ENCODE measurements at places on chromosomes 1 and 21.

DNA sequence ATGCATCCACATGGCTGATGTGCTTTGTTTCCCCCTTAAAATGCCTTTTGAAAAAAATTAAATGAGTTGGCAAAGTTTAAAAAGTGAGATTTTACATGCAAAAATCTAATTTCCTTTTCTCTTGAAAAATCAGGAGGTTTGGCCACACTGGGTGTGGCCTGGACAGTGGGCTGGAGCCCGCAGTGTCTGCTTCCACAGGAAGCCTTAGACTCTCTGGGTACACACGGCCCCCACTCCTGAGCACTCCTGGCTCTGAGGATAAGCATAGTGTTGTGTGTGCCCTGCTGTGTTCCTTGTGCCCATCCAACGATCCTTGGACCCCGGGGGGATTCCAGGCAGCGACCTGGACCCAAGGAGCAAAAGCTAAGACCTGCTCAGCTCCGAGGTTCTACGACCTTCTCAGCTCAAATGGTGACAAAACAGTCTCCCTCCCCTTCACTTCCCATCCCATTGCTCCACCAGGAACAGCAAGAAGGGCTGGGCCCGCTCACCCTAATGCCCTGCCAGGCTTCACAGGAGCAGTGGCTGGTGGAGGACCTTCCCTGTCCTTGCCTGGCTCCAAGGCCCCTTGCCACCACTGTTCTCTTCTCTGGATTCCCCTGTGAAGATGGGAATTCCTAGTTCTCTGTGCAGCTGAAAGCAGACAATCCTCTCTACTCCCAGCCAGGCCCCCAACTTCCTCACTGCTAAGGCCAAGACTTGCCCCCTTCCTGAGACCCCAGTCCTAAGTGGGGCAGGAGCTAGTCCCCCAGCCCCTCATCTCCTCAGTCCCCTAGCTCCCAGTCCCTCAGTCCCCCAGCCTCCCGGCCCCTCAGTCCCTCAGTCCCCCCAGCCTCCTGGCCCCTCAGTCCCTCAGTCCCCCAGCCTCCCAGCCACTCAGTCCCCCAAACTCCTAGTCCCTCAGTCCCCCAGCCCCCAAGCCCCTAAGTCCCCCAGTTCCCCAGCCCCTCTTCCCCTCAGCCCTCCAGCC lies 395.8 kb downstream of the PTPRU start:
- no peak for DNase-seq

- DNase-seq, result no peak
These were observed 162.2 kb downstream of the DSCAM start for GRCh38 chr21:40684726-40685125.

DNA sequence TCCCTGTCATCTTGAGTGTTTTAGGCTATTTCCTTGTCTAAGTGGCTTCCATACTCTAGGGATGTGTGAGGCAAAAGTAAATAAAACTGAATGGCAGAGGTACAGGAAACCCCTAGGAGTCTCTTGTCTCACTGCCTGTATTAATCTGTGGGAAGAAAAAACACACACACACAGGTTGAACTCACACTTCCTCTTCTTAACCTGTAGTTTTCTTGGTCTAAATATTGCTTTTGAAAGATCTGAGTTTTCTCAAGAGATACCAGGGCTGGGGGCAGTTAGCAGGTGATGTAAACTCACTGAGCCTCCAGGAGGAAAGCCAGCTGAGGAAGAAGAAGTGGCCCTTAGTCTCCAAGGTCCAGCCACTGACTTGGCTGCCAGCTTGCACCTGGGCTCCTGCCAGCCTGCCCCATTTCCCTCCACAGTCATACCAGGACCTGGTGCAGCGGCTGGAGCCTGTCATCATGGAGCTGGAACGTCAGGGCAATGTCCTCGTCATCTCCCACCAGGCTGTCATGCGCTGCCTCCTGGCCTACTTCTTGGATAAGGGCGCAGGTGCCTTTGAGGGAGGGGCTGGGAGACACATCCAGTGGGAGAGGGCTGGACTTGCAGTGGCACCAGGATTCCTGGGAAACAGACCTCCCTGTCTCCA lies 16.9 kb downstream of the PFKFB2 start:
- DNase-seq, result no peak

- DNase-seq, result no peak
These were observed 54.2 kb upstream of the ATF3 start for GRCh38 chr1:212554401-212554800.

- DNase-seq, result no peak
These were observed 62.9 kb upstream of the TTC34 start for GRCh38 chr1:2864203-2864905.

GRCh38 chr1:86224651-86225310 lies 68.2 kb upstream of the COL24A1 start:
- no peak for DNase-seq

- DNase-seq, result no peak
These were observed 65.0 kb upstream of the KCND3 start for GRCh38 chr1:112054510-112054909.

DNA sequence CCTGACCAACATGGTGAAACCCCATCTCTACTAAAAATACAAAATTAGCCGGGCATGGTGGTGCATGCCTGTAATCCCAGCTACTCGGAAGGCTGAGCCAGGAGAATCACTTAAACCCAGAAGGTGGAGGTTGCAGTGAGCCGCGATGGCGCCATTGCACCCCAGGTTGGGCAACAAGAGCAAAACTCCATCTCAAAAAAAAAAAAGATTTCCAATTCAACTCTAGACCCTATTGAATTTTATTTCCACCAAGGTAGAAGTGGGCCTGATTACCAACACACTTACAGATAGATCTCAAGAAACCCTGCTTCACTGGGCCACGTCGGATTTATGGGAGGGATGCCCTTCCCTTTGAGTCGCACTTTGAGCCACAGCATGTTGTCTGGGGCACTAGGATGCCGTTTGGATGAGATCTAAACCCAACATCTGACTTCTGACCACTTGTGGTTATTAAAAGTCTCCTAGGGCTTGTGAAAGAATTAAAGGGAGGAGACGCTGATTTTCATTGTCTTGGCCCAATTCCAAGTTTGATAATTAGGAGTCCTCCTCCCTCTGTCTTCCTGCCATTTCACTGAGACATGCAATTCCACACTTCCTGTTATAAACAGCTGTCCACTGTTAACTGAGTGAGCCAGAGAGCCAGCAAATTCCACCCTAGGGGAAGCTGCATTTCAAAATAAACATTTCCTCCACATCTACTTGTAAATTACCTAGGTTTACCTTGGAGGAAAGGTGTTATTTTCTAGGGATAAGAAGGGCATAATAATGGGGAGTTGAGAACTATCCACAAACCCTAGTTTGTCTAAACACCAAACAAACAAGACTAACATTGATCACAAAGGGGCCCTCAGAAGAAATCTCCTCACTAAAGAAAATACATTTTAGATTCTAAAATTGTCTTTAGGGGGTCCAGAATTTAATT lies 5.2 kb upstream of the RERE start:
- no peak for DNase-seq

DNA sequence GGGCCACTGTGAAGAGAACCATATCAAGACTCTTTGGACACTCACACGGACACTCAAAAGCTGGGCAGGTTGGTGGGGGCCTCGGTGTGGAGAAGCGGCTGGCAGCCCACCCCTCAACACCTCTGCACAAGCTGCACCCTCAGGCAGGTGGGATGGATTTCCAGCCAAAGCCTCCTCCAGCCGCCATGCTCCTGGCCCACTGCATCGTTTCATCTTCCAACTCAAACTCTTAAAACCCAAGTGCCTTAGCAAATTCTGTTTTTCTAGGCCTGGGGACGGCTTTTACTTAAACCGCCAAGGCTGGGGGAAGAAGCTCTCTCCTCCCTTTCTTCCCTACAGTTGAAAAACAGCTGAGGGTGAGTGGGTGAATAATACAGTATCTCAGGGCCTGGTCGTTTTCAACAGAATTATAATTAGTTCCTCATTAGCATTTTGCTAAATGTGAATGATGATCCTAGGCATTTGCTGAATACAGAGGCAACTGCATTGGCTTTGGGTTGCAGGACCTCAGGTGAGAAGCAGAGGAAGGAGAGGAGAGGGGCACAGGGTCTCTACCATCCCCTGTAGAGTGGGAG lies 36.3 kb upstream of the TDRD10 start:
- no peak for DNase-seq

DNA sequence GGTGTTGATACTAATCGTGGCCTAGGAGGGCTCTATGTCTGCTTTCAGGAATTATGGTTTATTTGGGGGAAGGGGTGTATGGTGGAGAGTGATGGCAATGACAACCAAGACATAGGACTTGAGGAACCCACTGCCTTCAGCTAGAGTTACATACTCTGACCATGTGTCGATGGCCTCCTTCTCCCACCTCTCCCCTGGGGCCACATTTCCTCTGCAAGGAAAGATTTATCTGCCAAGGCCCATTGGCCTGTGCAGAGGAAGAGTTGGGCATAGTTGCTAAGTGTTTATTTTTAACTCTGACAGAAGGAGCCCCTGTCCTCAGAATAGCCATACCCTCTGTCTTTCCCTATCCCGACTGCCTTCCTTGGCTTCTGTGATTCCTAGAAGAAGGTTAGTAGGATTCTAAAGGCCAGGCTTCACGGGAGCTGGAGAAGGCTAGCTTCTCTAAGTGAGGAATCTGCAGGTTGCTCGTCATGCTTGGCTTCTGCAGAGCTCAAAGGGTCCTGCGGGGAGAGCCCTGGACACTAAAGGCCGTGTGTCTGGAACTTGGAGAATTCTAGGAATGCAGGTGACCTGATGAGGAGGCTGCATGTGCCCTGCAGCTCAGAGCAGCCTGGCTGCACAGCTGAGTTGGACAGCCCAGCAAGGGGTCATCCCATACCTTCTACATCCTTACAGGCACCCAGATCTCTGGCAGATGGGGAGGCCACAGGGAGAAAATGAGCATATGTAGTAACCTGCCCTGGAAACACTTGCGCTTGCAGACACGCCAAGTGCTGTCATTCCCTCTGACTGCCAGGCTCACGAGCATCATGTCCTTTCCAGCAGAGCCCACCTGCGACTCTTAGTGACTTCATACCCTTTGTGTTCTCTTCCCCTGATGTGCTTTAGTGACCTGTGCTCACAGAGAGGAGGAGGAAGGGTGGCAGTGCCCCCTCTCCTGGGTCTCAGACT lies 9.7 kb downstream of the MAPKAPK2 start:
- no peak for DNase-seq

DNA sequence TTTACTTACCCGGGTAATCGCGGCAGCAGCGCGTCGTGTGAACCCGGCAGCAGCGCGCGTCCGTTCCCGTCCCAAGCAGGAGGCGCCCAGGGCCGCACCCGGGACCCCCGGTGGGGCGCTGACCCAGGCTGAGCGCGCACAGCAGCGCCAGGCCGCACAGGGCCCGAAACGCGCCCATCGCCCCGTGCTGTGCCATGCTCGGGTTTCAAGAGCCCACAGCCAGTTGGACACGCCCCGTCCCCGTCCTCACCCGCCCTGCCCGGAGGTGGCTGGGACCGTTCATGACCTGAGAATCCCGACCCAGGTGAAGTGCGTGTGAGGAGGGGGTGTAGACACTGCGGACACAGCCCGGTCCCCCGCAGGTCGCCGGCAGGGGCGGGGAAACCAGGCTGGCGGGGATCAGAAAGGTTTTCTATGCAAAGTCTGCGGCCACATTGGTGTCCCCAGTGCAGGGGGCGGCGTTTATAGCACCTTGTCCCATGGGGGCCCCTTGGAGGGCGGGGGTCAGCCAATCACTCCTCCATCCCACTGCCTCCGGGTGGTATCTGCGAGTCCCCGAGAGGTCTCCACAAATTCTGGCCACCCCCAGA lies at the start of gene TNFRSF18:
Gene TNFRSF18 (minus strand): TSS at position 217 of the 590 bp plus-strand sequence. CDS start 21 bp downstream, at position 196.
- DNase-seq, result no peak

- no peak for DNase-seq
These were observed 120.0 kb upstream of the B3GALT2 start for GRCh38 chr1:193306430-193306829.

GRCh38 chr21:37206496-37206895 lies 60.6 kb downstream of the VPS26C start:
- DNase-seq, result no peak

DNA sequence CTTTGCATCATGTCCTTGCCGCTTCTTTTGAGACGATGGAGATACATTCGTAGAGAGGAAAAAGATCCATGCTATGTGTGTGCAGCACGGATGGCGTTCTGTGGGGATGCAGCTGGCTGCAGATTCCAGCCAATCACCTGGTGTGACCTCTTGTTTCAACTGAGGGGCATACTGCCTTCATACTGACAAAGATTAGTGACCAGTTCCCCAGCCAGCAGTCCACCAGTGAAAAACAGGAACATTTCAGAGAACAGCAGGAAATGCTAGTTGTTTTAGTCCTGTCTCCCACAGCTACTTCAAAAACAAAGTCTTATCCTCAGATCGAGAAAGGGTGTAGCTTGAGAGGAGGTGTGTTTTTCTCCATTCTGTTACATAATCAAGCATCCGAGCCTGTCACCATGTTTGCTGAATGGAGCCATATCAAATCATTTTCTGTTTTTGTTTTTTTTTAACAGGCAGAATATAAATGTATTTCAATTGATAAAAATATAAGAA lies 255.7 kb upstream of the FMN2 start:
- DNase-seq, result no peak

- no peak for DNase-seq
These were observed 2.2 kb upstream of the RUNX3 start for GRCh38 chr1:24932284-24932683.

DNA sequence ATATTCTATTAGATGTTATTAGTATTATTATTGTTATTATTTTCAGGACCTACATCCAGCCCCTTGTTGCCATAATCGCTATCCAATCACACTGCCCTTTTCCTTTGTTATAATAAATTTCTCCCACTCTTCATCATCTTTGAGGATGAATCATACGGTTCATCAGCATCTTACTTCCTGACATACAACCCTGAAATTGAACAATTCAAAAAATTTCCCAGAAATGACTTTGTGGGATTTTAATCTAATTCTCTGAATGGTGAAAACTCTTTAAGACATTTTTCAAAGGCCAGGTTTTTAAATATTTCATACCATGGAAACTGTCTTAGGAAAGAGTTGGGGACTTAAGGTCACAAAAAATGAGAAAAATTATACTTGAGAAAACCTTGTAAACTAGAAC lies 353.5 kb downstream of the ST6GALNAC3 start:
- DNase-seq, result no peak

DNA sequence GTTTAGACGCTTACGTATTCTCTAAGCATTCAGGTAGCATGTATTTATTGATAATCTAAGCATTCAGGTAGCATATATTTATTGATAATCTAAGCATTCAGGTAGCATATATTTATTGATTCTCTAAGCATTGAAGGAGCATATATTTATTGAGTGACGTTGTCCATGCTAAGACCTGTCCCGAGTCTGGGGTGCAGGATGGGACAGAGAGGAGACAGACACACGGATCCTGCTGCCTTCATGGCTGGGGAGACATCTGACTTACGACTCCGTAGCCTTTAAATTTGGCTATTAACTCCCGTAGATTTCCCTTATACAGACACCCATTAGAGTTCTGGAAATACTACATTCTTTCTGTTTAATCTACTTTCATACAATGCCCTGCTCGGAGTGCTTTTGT lies 982 bp downstream of the SCCPDH start:
- DNase-seq, result no peak

Measured in stimulated activated CD8-positive, alpha-beta memory T cell treated with anti-CD3 and anti-CD28 coated beads, Interleukin-2, amount 100 ng/mL, for 1 hour (primary cell).